Activated B cell treated with CpG ODN at 0.5 μM for 24 hours (primary cell): ENCODE measurements at places on chromosomes 13 and 19. TPM values are rescaled to one million over a fixed set of nuclear protein-coding genes. Genes with fewer than 3 reads are reported as not detected.

The KCNC3 gene
- total RNA-seq = 34.5 and 44.3 TPM in 2 replicates

GRCh38 chr13:35979361-35979951, 151.7 kb downstream of the DCLK1 start:
- DNase-seq = no peak

DNA sequence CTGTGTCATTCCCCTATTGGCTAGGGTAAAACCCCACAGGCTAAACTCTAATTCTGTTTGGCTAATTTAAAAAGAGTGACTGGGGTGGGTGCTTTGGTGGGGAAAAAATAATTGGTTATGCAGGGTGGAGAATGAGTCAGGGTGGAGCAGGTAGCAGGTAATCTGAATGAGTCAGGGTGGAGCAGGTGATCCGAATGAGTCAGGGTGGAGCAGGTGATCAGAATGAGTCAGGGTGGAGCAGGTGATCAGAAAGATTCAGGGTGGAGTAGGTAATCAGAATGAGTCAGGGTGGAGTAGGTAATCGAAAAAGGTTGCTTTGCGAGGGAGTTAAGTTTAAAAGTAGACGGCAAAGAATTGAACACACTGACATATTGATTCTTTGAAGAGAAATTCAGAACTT, 1218.8 kb upstream of the ATXN8OS start:
- DNase-seq = no peak

GRCh38 chr19:595326-596262, 5.9 kb downstream of the HCN2 start:
- DNase-seq = no peak

GRCh38 chr13:101452519-101453485, at the start of gene ITGBL1:
Gene ITGBL1, plus strand, starts transcription at chr13:101452675. Its CDS starts 159 bp downstream, at chr13:101452834.
- no peak for DNase-seq

DNA sequence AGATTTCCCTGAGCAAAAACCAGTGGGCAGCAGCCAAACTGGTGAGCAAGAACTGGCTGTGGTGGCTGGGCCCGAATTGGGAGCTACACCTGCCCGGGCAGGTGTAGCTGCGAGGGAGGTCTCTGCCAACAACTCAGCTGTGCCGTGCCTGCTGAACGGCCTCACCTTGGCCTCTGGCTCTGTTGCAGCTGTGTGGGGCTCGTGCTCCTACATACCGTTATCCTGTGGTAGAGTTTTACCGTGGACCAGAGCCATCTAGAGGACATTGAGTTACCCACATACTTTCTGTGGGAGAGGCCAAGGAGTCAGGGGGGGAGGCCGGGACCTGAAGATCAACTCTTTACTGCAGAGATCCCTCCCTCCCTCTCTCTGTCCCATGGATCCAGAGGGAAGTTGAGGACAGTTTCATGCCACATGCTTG, 113.2 kb downstream of the TM9SF2 start:
- DNase-seq = no peak

The STAP2 gene
- 1.1 and 1.3 TPM in 2 replicates for total RNA-seq

- DNase-seq = no peak
These were observed 13.3 kb downstream of the ZDHHC20 start for GRCh38 chr13:21445759-21446158.

The CD33 gene
- total RNA-seq = not detected in 2 replicates

- no peak for DNase-seq
These were observed 5.7 kb downstream of the DNM2 start for GRCh38 chr19:10723591-10723990.
